ENCODE measurements at places on chromosomes 13 and 19.
A peak's percentile ranks its signal among the peaks of the same experiment; 100 is the strongest.

GRCh38 chr13:51825681-51826254 is 19.2 kb downstream of the TMEM272 start:
- H3K27ac ChIP-seq: no peak overlapping the region
- no peaks in the 10 kb centered on the region for H3K36me3 ChIP-seq
- no peak overlapping the region for H3K4me3 ChIP-seq
- no peak for DNase-seq

DNA sequence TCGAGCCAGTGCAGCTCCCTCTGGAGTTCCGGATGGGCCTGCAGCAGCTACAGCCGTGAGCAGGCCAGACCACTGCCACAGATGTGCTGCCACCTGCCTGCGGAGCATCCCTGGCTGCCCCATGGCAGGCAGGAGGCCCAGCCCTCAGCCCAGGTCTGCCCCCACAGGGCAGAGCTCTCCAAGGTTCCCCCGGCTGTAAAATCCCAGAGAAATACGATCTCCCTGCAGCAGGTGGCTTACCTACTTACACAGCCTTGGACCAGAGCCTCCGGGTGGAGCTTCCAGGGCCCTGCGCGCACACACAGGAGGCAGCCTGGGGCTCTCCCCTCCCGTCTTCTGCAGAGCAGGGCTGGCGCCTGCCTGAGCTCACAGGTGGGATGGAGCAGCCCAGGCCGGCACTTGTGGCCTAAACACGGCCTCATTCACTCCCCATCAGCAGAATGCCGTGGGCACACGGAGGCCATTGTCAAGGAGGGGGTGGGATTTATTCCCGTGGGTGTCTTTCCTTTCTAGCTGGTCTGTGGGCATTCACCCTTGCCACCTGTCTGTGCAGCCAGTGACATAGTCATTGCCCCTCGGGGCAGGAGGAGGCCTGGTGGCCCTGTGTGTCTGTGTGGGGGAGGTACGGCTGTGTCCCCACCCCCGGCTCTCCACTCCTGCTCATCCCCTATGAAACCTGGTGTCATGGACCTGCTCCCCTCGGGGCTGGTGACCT is 118.0 kb downstream of the KDM4B start:
- peaks cover 4% of the 10 kb centered on the region for H3K4me1 ChIP-seq
- H3K27ac ChIP-seq: no peak overlapping the region
- H3K36me3 ChIP-seq: peaks cover 77% of the 10 kb centered on the region
- DNase-seq: no peak
- H3K4me3 ChIP-seq: no peak overlapping the region

DNA sequence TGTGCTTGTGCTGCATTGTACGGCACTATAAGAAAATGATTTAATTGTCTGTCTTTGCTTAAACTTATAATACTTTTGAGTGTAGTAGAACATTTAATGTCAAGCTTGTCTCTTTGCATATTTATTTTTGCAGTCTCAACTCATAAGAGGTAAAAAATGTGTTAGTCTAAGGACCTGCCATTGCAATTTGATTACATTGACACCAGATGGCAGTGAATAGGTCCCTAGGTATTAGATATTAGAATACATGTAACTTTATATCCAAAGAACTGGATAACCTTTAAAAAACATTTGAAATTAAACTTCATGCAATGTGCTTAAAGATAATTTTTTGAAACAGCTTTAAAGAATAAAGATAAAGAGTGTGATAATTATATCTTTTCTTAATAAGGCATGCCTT is 1421.3 kb downstream of the OLFM4 start:
- no peaks in the 10 kb centered on the region for H3K36me3 ChIP-seq
- H3K27ac ChIP-seq: no peak overlapping the region
- no peaks in the 10 kb centered on the region for H3K27me3 ChIP-seq
- H3K4me1 ChIP-seq: no peaks in the 10 kb centered on the region
- no peak overlapping the region for H3K4me3 ChIP-seq

- no peak overlapping the region for H3K4me3 ChIP-seq
- no peaks in the 10 kb centered on the region for H3K27me3 ChIP-seq
- no peak for DNase-seq
- H3K27ac ChIP-seq: no peak overlapping the region
Observed at GRCh38 chr13:29761815-29762214, 88.6 kb downstream of the UBL3 start.

DNA sequence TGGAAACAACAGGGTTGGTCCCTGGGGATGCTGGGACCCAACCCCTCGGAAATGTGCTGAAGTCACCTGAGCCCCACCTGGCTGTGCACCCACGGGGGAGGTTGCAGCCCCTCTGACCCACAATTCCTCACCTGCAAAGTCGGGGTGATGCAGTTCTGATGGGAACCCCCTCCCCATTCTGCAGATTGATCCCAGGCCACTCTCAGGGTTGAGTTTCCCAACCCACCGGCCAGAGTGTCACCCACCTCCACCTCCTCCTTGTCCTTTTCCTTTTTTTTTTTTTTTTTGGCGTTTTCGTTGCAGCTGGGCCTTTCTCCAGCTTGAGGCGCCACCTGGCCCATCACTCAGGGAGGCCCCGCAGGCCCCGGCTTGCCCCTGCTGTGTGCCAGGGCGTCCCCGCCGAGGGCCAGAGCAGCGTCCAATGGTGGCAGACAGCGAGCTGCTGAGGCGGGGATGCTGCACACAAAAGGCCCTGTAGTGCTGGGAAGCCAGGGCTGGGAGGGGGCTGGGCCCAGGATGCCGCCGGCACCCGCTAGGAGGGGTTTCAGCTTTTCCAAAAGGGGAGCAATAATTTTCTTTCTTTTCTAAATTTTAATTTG is 4.6 kb downstream of the PIK3R2 start:
- peaks cover 44% of the 10 kb centered on the region for H3K36me3 ChIP-seq
- DNase-seq: no peak
- H3K27ac ChIP-seq: no peak overlapping the region
- H3K4me1 ChIP-seq: peaks cover 18% of the 10 kb centered on the region
- no peaks in the 10 kb centered on the region for H3K27me3 ChIP-seq

GRCh38 chr19:52191951-52192350 is 2.1 kb downstream of the PPP2R1A start:
- H3K4me1 ChIP-seq: no peaks in the 10 kb centered on the region
- no peak for DNase-seq
- H3K36me3 ChIP-seq: peaks cover 15% of the 10 kb centered on the region

DNA sequence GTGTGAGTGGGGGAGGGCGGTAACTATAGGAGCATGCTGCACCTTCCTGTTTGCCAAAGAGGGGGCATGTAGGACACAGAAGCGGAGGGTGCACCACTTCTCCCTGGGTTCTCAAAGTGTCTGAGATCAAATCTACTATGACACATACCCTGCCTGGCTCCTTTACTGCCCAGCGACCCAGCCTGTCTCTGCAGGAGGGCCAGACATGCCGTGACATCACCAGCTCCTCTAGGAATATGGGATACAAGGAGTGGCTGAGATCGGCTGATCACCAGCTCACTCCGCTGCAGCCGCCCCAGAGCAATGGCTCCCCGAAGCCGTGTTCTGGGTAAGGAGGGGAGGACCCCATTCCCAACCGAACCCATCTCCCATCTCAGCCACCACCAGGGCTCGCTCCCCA is 16.4 kb upstream of the IGFL1 start:
- H3K36me3 ChIP-seq: no peaks in the 10 kb centered on the region
- H3K4me1 ChIP-seq: peaks cover 39% of the 10 kb centered on the region
- peak; percentile 46 for DNase-seq
- no peak overlapping the region for H3K4me3 ChIP-seq

- DNase-seq: no peak
- no peaks in the 10 kb centered on the region for H3K27me3 ChIP-seq
- H3K4me3 ChIP-seq: no peak overlapping the region
- H3K36me3 ChIP-seq: no peaks in the 10 kb centered on the region
- H3K4me1 ChIP-seq: peaks cover 7% of the 10 kb centered on the region
Observed at GRCh38 chr13:84265257-84265764, 383.0 kb upstream of the SLITRK1 start.

GRCh38 chr13:79141082-79141481 is 265.0 kb downstream of the RBM26 start:
- no peak overlapping the region for H3K27ac ChIP-seq
- no peak overlapping the region for H3K4me3 ChIP-seq
- DNase-seq: no peak
- H3K27me3 ChIP-seq: no peaks in the 10 kb centered on the region

DNA sequence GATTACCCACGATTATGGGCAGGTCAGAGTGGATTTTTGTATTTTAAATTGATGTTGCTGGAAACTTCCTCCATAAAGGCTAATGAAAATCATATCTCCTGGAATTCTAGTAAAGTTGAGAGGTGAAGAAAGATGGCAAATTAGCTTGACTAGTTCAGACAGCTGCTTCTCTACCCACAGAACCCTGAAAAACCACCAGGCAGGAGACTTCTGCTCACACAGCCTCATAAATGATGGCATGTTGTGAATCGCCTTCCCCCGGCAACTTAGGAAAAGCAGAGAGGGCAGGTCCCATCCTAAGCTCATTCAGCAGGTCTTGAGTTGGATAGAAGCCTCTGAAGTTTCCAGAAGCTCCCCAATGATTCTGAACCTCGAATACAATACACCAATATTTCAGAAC is 87.6 kb upstream of the SLC7A1 start:
- no peak overlapping the region for H3K4me3 ChIP-seq
- H3K4me1 ChIP-seq: no peaks in the 10 kb centered on the region
- DNase-seq: no peak
- H3K36me3 ChIP-seq: no peaks in the 10 kb centered on the region
- H3K27ac ChIP-seq: no peak overlapping the region

GRCh38 chr13:73106513-73107178 is 47.8 kb downstream of the KLF5 start:
- H3K4me1 ChIP-seq: peaks cover 3% of the 10 kb centered on the region
- no peaks in the 10 kb centered on the region for H3K27me3 ChIP-seq
- no peak overlapping the region for H3K4me3 ChIP-seq
- no peak for DNase-seq
- H3K36me3 ChIP-seq: no peaks in the 10 kb centered on the region

- peaks cover 13% of the 10 kb centered on the region for H3K4me1 ChIP-seq
- DNase-seq: no peak
- no peaks in the 10 kb centered on the region for H3K36me3 ChIP-seq
- H3K27me3 ChIP-seq: no peaks in the 10 kb centered on the region
Observed at GRCh38 chr13:79806821-79807220, 325.9 kb downstream of the NDFIP2 start.

DNA sequence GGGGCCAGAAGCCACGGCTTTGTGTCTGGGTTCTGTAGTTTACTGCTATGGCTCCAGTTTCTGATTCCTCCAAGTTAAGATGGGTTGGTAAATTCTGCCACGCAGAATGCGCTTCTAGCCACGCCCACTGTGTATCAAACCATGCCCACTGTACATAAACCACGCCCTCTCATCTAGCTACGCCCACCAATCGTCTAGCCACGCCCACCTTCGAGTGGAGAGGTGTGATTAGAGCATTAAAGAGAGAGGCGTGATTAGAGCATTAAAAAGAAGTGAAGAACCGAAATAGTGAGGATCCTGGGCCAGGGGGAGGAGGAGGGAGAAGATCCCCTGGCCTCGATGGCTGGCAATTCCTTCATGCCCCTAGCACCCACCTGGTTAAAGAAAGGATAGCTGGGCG is 43.7 kb upstream of the ADGRE5 start:
- H3K36me3 ChIP-seq: no peaks in the 10 kb centered on the region
- H3K4me3 ChIP-seq: no peak overlapping the region
- peak; percentile 36 for DNase-seq
- no peaks in the 10 kb centered on the region for H3K27me3 ChIP-seq
- H3K4me1 ChIP-seq: no peaks in the 10 kb centered on the region

DNA sequence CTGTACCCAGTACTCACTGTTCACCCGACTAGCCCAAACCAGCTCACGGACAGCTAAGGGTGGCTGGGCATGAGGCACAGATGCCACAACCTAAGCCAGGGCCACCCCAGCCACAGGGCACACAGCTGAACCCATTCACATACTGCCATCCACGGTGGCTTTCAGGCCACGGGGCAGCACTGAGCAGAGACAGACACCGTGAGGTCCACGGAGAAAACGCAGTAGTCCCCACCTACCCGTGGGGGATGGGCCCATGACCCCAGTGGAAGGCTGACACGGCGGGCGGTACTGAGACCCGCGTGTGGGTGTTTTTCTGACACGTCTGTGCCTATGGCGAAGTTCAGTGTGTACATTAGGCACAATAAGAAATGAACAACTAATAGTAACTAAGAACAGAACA is 25.5 kb downstream of the IZUMO4 start:
- H3K36me3 ChIP-seq: peaks cover 87% of the 10 kb centered on the region
- no peak for DNase-seq
- no peaks in the 10 kb centered on the region for H3K4me1 ChIP-seq
- no peaks in the 10 kb centered on the region for H3K27me3 ChIP-seq
- H3K27ac ChIP-seq: no peak overlapping the region

GRCh38 chr19:50796128-50796633 is 6.0 kb downstream of the ACP4 start:
- H3K27ac ChIP-seq: no peak overlapping the region
- H3K4me3 ChIP-seq: no peak overlapping the region
- no peak for DNase-seq
- peaks cover 49% of the 10 kb centered on the region for H3K36me3 ChIP-seq
- no peaks in the 10 kb centered on the region for H3K27me3 ChIP-seq

- peak; percentile 52 for DNase-seq
- no peak overlapping the region for H3K4me3 ChIP-seq
- H3K27me3 ChIP-seq: no peaks in the 10 kb centered on the region
Observed at GRCh38 chr19:52603558-52604207, 33.6 kb downstream of the ZNF701 start.
